COR-L47 (cell line): ENCODE measurements at places on chromosomes 5 and 9.

GRCh38 chr9:113095561-113095960 is 39.0 kb upstream of the ZFP37 start:
- DNase-seq, result no peak

DNA sequence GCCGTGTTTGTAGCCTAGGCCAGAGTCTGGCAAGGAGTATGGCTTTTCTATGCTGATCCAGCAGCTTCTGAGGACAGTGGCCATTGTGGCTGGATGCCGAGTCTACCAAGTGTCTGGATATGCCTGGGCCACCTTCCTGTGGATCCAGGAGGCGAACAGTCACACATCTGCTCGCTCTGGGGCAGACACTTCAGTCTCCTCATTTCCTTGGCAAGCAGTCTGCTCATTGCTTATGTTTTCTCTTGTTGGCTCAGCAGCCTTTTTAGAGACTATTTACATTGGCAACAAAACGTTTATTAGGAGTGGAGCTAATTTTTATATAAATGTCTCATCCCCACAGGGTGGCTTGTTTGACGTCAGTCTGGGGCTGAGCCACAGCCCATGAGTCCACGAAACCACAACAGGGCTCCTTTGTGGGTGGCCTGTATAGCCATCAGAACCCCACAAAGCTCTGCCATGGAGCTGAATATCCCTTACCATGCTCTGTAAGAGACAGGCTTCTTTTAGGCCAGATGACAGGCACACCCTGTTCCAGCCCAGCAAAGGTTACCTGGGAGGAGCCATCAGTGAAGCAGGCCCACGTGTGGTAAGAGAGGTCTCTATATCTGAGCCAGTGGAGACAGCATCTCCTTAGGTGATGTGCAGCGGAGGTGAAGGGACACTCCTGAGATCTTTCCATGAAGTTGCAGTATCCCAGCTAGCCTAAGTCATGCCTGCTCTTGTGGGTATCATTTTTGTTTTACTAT is 221.7 kb downstream of the DIRAS2 start:
- DNase-seq, result peak; percentile 90

DNA sequence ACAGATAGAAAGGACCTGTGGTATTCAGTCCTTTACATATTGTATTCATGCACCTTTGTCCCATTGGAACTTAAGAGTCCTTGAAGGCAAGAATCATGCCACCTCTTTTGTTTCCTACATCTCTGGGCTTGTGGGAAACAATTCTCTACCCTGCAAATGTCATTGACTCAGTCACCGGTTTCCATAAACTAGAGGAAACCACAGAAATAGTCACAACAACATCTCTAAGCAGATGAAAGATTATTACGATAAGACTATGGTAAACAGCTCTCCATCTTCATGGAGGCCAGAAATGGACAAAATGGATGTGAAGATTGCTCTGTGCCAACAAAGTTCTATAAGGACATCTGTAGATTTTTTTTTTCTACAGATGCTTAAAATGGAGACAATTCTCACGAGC is 165.5 kb downstream of the PIK3R1 start:
- no peak for DNase-seq

- no peak for DNase-seq
These were observed 30.7 kb upstream of the SYK start for GRCh38 chr9:90770927-90771326.

DNA sequence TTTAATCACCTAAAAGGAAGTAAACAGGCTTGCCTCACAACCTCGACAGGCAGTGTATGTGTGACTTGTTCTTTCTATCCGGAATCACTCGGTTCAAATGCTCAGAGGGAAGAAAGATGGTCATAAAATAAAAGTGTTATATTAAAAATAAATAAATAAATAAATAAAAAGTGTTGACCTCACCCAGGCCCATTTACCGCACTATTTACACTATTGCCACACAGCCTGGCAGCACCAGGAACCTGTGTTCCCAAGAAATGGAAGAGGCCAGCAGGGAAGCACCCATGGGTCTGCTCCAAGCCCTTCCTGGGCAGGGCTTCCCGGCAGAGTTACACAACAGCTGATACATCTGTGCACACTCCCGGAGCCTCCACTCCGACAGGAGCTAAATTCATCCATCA is 127.9 kb downstream of the EFNA5 start:
- no peak for DNase-seq

DNA sequence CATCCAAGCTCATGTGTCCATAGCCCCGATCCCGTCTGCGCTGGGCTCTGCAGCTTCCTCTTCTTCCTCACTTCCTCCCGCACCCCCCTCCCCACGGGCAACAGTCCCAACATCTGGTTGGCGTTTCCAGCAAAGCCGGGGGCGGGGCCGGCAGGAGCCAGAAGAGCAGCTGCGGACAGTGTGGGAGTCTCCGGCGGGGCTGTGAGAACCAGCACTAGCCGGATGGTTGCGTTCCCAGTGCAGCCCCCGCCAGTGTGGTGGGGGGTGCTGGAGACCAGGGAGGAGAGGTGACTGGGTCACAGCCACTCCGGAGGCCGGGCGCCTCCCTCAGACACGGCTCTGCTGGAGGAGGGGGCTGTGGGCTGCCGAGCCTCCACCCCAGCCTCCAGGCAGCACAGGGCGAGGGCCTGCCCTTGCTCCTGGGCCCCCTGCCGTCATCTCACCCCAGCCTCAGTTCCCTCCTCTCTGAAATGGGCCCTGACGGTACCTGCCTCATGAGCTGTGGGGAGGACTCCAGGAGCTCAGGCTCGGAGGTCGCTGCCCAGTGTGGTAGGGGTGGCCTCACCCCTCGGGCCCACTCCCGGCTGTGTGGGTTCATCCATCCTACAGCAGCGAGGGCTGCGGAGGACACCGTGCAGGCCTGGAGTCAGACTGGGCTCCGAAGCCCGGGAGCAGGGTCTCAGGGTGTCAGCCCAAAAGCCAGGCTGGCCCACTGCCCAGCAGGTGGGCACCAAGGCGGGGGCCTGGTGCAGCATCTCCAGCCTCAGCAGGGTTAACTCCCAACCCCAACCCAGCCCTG is 41.5 kb upstream of the NOTCH1 start:
- no peak for DNase-seq

DNA sequence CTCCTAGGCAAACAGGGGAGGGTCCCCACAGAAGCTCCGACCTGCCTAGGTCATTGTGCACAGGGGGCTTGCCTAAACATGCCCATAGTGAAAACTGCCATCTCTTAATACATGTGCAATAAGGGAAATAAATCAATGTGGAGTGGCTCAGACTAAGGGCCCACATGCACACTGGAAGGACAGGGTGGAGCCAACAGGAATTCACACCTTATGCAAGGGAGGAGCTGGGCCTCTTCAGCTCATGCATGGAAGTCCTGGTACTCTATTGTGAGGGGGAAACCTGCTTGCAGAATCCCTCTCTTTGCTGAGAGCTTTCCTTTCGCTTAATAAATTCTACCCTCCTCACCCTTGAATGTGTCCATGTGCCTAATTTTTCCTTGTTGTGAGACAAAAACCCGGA is 815.8 kb downstream of the EFNA5 start:
- no peak for DNase-seq

- DNase-seq, result no peak
These were observed 36.9 kb downstream of the PTGER4 start for GRCh38 chr5:40716590-40716989.

- DNase-seq, result no peak
These were observed 4.3 kb downstream of the FYB1 start for GRCh38 chr5:39214912-39215709.

DNA sequence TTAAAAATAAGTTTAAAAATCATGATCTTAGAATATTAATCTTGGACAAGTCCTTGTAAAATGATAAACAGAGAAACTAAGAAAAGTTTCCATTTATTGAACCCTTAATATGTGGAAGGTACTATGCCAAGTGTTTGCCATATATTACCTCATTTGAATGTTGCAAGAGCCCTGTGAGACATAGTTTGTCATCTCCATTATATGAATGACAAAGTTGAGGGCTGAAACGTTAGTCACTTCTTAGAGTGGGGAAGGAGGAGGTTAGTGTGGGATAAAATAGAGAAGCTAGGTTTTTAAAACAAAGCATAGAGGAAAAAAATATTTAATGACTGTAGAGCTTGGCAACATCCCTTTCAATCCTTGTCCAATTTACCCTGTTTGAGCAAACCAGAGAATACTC is 2.0 kb downstream of the TNC start:
- DNase-seq, result no peak

DNA sequence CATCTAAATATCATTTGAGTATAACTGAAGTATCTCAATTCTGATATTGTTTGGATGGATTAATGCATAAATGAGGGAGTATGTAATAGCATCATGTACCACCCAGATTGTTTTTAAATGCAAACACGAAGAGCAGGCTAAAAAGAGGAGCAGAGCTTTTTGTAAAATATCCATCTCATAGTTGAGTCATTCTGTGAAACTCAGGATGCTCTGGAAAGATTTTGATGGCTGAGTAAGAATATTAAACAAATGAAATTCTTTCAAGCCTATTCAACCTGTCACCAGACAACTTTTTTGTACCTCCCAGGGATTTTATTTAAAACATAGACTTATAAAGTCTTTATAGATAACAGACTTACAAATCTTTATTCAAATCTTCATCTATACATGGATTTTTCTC is 625.9 kb downstream of the TLE4 start:
- no peak for DNase-seq

GRCh38 chr5:140635291-140636257 is 2.6 kb upstream of the CD14 start:
- no peak for DNase-seq

- DNase-seq, result no peak
These were observed 32.3 kb upstream of the ADAMTS2 start for GRCh38 chr5:179377421-179378115.

DNA sequence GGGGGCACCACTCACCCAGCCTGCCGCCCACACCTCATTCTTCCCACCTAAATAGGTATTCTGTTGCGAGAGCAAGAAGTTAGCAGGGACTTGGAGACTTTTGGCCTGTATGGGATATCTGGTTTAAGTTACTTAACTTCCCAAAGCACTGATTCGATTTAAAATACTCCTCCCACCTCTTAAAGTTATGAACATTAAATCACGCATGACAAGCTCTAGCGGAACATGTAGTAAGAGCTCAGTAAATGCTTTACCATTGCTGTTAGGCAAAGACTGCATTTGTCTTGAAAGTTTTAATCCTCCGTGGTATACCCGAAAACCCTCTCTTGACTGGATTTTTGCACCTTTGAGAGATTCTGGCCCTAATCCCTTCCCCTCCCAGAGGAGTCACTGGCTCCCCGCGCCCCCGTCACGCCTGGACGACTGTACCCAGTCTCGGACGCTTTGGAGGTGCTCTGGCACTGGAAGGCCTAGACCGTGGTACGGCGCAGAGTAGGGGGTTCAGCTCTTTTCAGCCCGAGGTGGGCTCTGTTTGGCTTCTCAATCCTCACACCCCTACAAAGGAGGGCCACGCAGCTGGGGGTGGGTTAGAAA is 4.4 kb downstream of the GDNF start:
- DNase-seq, result no peak

DNA sequence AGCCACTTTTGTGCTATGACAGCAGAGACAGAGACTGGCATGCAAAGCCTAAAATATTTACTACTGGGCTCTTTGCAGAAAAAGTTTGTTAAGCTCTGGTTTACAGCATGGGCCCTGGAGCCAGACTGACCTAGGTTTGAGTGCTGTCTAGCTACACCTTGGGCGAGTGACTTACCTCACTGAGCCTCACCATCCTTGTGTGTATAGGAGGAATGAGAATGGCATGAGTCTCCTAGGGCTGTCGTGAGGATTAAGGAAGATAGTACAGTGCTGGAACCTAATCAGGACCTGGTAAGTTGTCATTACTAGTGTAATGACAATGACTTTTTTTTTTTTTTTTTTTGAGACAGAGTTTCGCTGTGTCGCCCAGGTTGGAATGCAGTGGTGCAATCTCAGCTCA is 65.2 kb downstream of the MSX2 start:
- no peak for DNase-seq
